Astrocyte of the spinal cord (primary cell): ENCODE measurements at places on chromosomes 6 and 20.

GRCh38 chr6:119676230-119676629, 326.7 kb upstream of the MAN1A1 start:
- DNase-seq: peak; percentile 20

- no peak for DNase-seq
Observed at GRCh38 chr6:134046054-134046453, 6.4 kb downstream of the SLC2A12 start.

- no peak for DNase-seq
Observed at GRCh38 chr20:43736588-43737158, 9.9 kb upstream of the GTSF1L start.

GRCh38 chr6:89385156-89385667, 26.9 kb downstream of the RRAGD start:
- DNase-seq: peak; percentile 40

GRCh38 chr6:96876886-96877545, 20.7 kb downstream of the NDUFAF4 start:
- no peak for DNase-seq

- peak; percentile 76 for DNase-seq
Observed at GRCh38 chr6:34610819-34611477, 54.8 kb upstream of the SPDEF start.

- no peak for DNase-seq
Observed at GRCh38 chr6:42454428-42454791, 2.7 kb upstream of the TRERF1 start.

DNA sequence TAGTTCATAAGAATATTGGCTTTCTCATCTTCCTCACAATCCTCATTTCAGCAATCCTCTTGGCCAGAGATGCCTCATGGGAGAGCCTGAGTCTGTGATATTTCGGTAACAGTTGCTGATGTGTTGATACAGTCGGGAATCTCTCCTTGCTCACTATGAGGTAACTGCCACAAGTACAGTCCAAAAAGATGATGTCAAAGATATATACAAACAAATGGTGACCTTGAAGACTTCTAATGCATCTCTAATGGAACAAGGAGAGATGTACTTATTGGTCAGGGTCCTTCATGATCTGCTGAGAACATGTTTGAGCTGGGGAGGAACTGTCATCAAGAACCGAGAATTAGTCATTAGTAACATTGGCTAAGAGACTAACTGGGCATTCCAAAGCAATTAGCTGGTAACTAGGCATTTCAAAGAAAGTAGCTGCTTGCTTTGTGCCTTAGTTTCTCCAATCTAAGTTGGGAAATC, 56.1 kb downstream of the FILIP1 start:
- peak; percentile 49 for DNase-seq

DNA sequence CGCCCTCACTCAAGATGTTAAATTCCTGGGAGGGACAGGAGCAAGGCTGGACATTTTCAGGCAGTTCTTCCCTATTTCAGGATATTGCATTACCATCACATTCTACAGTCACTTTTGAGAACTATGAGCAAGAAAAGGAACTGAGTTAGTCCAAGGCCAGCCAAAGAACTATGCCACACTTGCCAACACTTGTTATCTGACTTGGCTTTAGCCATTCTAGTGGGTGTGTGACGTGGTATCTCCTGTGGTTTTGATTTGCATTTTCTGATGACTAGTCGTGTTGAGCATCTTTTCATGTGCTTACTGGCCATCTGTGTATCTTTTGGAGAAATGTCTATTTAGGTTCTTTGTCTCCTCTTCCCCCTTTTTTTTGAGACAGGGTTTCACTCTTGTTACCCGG, 12.0 kb downstream of the XRN2 start:
- DNase-seq: peak; percentile 72

GRCh38 chr6:19731282-19731681, 105.9 kb upstream of the ID4 start:
- DNase-seq: peak; percentile 88

- no peak for DNase-seq
Observed at GRCh38 chr6:168493976-168494375, 53.0 kb downstream of the SMOC2 start.

DNA sequence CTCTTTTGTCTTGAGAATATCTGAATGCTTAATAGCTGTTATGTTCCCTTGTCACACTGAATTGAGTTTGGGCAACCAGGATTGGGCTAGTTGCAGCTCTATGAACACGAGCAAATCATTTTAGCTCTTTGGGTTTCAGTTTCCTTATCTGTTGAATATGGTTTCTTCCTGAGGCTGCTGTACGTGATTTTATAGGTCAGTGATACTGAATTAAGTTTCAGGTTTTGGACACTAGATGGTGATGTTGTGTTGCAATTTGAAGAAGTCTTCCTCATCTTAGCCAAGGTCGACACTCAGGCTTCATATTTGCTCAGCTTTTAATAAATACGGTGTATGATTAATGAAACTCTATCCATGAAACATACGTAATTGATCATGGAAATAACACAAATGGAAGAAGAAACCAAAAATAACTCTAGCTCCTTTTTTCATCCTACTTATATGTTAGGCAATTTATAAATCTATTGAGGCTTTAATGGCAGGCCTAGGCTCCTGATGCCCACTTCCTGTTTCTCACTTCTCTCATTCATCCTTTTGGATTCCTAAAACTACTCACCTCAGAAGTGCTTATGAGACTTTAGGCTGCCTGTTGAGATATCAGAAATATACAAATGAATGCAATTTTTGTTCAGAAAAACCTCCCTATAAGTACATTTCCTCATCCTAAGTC, 354.1 kb upstream of the MAP3K7 start:
- peak; percentile 75 for DNase-seq

GRCh38 chr20:3980260-3981131, 34.9 kb downstream of the RNF24 start:
- peak; percentile 60 for DNase-seq

GRCh38 chr6:83854001-83854501, 891 bp downstream of the RIPPLY2 start:
- DNase-seq: no peak

- peak; percentile 36 for DNase-seq
Observed at GRCh38 chr20:21503345-21503744, 10.5 kb downstream of the NKX2-2 start.
